ENCODE measurements at places on chromosomes 11 and 22.

GRCh38 chr11:65219930-65220213 lies 38.1 kb downstream of the CAPN1 start:
- no peak for DNase-seq

- no peak for DNase-seq
Measured at GRCh38 chr11:82676483-82677094, 57.1 kb downstream of the FAM181B start.

- no peak for DNase-seq
Measured at GRCh38 chr22:30294066-30294465, 4.8 kb upstream of the CASTOR1 start.

DNA sequence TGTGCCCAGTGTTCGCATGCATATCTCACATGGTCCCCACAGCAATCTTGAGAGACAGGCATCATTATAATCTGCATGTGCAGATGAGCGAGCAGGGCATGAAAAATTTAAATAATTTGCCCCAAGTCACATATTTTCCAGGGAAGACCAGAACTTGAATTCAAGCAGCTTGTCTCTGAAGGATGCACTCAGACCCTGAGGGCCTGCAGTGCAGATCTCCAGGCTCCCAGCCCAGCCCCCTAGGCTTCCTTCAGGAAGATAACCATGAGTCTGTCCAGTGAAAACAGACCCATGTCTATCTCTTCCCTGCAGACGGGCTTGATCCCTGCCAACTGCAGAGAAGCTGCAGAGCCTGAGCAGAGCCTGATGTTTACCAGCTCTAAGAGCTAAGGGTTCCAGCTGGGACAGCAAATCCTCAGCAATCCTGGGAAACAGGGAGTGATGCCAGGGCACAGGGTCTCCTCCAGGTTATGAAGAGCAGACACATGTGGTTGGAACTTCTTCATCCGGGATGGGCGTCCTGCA lies 55.1 kb downstream of the NAV2 start:
- DNase-seq = no peak

DNA sequence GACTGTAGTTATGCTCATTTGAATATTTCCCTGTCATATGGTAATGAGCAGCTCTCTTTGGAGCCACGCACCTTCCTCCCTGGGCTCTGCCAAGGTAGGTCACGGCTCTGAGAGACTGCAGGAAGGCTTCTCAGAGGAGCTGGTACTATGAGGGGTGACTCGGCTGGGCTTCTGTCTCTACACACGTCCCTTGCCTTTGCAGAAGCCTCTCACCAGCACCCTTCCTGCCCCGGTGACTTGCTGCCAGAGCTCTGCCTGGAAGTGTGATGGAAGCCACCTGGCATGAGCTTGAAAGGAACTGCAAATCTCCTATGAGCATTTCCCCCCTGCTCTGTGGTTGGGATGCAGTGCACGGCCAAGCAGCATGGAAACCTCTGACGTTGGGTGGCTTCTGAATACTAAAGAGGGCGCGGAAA lies 74.2 kb downstream of the KIRREL3 start:
- no peak for DNase-seq
